HCT116 (cell line): ENCODE measurements at places on chromosomes 5 and 9.

DNA sequence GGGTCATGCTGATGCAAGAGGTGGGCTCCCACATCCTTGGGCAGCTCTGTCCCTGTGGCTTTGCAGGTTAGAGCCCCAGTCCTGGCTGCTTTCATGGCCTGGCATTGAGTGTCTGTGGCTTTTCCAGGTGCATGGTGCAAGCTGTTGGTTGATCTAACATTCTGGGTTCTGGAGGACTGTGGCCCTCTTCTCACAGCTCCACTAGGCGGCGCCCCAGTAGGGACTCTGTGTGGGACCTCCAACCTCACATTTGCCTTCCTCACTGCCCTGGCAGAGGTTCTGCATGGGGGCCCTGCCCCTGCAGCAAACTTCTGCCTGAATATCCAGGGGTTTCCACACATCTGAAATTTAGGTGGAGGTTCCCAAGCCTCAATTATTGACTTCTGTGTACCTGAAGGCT is 150.1 kb downstream of the NNT start:
- DNase-seq = no peak

- DNase-seq = no peak
Observed at GRCh38 chr9:90037146-90037797, 432.5 kb downstream of the GADD45G start.

GRCh38 chr5:90878549-90879196 is 320.1 kb downstream of the ADGRV1 start:
- DNase-seq = no peak

- DNase-seq = no peak
Observed at GRCh38 chr9:109092051-109092580, 27.6 kb downstream of the TMEM245 start.

GRCh38 chr9:93606187-93606586 is 29.8 kb downstream of the PHF2 start:
- DNase-seq = no peak

DNA sequence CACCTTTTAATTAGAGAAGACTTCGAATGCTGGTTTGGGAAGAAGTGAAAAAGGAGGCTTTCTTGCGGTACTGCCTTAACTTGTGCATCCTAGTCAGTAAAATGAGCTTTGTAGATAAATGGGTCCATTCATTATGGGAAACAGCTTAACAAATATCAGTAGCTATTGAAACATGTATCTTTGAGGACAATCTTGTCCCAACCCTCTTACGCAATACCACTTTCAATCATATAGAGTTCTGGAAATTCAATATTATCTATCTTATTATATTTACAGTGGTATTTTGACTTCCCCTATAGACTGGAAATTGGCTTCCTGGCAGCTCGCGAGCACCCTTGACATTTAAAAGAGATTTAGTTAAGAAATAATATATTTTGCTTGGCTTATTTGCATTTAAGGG is 565.8 kb upstream of the NUDT12 start:
- DNase-seq = no peak

DNA sequence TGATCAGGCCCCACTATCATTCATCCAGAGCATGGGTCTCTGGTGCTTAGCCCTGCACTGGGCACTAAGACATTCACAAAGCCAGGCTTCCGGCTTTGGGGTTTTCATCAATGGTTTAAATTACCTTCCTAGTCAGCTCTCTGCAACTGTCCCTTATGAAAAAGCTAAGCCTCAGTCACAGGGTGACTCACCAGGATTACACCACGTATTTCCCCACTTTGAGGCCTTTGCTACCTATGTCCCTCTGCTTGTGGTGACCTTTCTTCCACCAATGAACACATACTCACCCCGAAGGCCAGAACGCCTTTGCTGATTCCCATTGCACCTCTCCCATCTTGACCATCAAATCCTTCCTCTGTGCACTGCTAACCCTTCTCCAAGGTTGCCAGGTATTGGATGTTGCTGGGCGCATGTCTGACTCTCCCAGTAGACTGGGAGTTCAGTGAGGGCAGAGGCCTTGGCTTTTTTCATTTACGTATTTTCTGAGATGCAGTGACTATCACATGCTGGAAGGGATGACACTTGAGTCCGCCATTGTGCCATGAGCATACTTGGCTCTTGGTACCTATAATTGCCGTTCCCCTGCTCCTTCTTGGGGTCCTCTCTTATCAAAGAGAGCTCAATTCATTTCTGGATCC is 58.7 kb upstream of the TNFSF8 start:
- no peak for DNase-seq

DNA sequence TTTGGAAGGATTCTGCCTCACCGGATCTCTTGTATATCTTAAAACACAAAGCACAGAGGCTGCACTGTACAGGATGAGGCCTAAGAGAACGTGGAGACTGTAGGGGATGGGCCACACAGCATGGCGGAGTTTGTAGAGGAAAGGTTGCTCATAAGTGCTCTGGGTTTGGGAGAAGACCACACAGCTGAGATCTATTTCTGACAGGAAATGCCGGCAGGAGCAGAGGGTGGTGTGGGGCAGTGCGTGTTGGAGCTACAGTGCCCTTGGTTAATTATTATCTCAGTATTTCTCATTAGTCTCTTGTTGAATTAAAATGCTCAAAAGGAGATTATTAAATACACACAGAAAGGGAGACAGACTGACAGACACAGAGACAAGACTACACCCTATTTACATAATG is 9.6 kb downstream of the PALM2AKAP2 start:
- DNase-seq = no peak

- DNase-seq = no peak
Observed at GRCh38 chr5:138527170-138527569, 15.9 kb downstream of the ETF1 start.

- DNase-seq = no peak
Observed at GRCh38 chr5:59588922-59589321, 304.6 kb downstream of the PDE4D start.

DNA sequence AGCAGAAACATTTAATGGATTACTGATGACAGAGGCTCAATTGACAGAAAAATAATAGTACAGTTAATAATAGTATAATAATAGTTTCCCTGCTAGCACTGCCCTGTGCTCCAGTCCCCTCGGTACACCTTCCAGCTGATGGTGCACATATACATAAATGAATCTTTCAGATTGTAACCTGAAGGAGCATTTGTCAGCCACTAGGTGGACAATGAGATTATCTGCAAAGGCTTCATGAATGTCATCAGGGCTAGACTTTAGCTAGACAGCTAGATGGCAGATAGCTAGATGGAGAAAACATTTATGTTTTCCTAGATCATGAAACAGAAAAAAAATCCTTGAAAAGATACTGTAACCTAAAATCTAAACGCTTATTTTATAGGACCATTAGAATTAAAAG is 304.4 kb upstream of the SMC2 start:
- DNase-seq = no peak

- no peak for DNase-seq
Observed at GRCh38 chr9:16726718-16727451, 143.6 kb downstream of the BNC2 start.

DNA sequence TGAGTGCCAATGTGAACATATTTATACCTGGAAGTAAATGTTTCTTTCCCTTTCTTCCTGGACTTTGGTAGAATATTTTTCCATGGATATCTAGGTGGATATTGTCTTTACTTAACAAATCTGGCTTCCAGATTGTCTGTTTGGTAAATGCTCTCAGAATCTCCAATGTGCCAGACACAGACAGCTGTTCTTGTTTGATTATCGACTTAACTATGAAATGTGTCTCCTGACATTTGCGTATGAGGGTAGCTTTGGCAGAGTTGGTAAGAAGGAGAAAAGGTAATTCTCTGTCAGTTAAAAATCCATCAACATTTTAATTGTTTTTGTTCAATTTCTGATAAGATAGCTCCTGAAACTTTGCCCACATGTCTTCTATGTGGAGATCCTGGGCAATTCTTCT is 196.4 kb upstream of the NUDT12 start:
- no peak for DNase-seq

DNA sequence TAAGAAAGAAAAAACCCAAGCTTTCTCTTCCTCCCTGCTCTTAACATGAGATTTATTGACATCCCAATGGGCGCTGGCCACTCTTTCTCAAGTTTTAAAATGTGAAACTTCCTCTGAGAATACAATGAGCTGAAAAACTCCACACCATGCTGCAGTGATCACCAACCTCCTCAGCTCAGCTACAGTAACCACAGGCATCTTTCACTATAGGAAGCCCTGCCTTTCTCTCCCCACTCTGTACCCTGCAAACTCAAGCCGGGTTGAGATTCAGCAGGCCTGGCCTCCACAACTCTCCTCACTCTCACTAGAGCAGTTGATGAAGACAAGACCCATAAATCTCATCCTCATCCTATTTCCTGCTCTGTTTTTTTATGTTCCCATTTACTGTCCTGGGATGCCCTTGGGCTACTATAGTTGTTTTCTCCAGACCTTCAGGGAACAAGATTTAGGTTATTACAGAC is 48.3 kb downstream of the SH3TC2 start:
- DNase-seq = no peak

GRCh38 chr5:52419357-52419756 is 368.4 kb upstream of the ITGA1 start:
- DNase-seq = no peak

DNA sequence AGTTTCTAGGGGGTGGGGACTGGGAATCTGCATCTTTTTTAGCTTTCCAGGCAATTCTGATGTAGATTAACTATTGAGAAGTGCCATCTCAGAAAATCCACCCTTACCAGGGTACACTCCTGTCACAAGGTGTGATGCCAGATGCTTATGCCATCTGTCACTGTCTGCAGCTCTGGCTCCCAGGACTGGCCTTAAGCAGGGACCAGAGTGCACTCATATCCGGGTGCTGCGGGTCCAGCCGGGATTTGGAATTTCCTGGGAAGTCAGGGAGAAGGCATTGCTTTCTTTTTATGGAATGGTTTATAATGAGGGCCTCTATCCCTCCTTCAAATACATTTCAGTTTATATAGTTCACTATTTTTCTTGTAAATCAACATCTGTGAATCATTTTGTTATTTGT is 92.6 kb downstream of the TMEM174 start:
- DNase-seq = no peak

GRCh38 chr5:10563110-10563944 is 543 bp upstream of the ANKRD33B start:
- no peak for DNase-seq

DNA sequence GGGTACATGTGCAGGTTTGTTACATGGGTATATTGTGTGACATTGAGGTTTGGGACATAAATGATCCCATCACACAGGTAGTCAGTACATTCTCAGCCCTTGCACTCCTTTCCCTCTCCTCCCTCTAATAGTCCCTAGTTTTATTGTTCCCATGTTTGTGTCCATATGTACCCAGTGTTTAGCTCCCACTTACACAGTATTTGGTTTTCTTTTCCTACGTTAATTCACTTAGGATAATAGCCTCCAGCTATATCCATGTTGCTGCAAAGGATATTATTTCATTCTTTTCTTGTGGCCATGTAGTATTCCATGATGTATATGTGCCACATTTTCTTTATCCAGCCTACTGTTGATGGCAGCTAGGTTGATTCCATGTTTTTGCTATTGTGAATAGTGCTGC is 27.4 kb downstream of the CNOT6 start:
- DNase-seq = no peak

DNA sequence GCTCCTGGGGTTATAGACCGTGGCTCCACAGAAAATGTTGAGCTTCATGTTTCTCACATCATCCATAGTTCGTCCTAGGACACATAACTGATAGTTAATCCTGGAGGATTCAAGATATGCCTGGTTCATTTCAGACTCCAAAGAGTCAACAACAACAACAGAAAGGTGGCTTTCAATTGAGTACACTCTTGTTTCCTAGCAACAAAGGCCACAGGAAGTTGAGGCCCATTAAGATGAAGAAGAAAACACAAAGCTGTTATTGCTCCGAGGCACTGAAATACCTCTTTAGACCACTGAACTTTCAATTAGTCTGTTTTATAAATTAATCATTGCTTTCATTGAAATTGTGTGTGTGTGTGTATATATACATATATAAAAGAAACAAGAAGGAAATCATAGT is 154.5 kb downstream of the YIPF5 start:
- no peak for DNase-seq

DNA sequence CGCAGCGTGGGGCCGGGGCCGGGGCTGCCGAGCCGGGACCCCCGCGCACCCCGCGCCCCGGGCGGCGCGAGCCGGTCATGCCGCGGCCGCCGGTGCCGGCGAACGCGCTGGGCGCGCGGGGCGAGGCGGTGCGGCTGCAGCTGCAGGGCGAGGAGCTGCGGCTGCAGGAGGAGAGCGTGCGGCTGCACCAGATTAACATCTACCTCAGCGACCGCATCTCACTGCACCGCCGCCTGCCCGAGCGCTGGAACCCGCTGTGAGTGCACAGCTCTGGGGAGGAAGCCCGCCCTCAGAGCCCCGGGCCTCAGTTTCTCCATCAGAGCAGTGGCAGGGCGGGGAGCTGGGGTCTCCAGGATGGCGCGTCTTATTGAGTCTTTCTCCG is 335 bp downstream of the GALNT12 start:
- DNase-seq = no peak

DNA sequence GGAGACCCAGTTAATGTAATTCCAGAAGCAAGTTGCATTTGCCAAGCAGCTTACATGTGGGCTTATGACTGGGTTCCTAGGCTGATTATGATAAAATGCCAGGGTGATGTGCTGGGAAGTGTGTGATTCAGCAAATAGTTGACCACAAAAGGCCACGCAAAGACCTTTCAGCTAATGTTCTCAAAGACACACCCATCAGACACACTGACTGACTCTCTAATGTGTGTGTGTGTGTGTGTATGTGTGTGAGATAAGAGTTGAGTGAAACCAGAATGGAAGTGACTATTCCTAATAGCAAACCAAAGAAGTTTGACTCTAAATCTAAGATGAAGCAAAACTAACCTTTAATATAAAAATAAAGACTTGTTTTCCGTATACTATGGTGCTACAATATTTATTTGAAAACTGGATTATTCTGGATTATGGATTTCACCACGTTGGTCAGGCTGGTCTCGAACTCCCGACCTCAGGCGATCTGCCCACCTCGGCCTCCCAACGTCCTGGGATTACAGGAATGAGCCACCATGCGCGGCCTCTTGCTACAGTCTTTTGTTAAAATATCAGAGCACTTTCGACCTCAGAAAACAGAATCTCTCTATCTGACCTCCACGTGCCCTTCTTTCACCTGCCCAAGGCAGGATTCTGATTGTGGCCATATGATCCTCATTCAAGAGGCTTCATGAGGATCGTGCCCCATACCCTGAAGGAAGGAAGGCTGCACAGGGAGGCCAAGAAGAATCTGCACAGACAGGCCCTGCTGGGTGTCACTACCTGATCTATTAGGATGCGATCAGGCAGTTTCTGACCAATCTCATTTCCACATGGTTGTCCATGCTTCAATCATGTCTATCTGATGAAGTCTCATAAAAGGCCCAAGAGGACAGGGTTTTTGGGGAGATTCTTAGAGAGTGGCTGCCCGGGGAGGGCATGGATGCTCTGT is 75.6 kb downstream of the USP20 start:
- DNase-seq = peak; percentile 95

DNA sequence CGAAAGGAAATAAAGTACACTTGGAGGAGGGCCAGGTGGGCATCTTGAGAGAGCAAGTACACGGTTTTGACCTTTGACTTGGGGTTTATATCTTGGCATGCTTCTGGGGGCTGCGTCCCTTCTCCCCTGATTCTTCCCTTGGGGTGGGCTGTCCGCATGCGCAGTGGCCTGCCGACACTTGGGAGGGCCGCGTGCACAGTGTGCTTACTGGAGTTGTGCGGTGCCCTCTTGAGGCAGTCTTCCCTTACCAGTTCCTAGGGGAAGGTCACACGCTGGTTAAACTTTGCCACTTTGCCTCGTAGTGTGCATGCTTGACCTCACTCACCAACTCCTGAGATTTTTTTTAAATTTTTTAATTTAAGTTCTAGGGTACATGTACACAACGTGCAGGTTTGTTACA is 4.3 kb upstream of the CLPTM1L start:
- no peak for DNase-seq
